ENCODE measurements at places on chromosomes 3 and 15.

DNA sequence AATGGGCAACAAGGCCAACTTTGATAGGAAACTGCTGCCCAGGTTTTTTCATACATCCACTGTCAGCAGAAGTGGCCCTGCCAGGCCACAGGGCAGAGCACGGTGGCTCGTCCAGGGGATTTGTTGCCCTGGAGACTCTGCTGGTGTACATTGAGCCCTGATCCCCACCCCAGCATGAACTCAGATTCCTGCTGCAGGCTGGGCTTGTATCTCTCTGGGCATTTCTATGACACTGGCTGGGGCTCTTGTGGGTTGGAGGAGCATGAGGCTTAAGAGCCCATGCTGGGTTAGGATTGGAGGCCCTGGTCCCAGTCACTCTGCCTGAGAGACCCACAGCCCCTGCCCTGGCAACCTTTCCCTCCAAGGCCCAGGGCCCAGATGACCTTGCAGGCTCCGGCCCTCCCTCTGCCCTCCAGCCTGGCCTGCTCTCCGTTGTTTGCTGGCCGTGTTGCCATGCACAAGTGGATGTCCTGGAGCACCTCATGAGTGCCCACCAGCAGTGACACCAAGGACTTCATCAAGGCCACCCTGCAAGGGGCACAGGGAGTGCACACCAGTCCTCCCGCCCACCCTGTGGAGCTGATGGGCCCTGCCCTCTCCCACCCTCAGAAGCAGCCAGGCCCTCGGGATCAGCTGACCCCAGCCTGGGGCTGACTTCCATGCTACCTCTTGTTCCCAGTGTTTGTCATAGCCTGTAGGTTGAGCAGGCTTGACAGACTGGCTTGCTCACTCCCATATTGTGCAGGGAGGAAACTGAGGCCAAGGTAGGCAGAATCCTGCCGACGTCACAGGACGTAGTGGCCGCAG, 58.2 kb downstream of the ZNF445 start:
- no peak for DNase-seq

DNA sequence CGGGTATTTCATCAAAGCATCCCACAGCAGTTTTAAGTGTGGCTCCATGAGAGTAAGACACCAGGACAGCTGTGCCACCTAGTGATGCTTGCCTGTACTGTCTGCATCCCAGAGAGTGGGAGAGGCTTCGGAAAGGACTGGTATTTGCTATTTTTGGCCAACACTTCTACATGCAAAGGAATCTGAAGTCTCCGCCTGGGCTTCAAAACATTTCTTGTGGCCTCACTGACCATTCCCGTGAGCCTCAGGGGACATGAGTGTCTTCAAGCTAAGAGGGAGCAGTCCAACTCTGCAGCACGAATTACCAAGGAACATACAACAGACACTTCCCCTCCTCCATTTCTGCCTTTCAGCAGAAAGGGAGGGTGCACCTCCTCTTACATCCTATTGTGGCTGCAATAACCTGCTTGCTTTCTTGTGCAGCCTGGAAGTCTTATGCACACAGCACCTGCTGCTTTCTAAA, 177.5 kb downstream of the RORA start:
- no peak for DNase-seq

DNA sequence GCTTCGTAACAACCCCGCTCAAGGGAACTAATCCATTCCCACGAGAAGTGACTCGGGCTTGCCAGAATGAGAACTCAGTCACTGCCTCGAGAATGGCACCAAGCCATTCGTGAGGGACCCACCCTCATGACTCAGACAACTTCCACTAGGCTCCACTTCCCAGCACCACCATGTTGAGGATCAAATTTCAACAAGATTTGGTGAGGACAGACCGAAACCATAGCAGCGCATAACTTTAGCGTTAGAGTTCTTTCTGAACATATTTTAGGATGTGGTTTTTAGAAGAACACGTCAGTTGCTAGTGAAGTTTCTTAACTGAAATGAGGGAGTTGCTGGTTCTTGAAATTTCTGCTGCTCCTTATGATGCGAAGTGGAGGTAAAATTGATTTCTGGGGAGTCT, 13.5 kb downstream of the PTPRG start:
- DNase-seq, result no peak

DNA sequence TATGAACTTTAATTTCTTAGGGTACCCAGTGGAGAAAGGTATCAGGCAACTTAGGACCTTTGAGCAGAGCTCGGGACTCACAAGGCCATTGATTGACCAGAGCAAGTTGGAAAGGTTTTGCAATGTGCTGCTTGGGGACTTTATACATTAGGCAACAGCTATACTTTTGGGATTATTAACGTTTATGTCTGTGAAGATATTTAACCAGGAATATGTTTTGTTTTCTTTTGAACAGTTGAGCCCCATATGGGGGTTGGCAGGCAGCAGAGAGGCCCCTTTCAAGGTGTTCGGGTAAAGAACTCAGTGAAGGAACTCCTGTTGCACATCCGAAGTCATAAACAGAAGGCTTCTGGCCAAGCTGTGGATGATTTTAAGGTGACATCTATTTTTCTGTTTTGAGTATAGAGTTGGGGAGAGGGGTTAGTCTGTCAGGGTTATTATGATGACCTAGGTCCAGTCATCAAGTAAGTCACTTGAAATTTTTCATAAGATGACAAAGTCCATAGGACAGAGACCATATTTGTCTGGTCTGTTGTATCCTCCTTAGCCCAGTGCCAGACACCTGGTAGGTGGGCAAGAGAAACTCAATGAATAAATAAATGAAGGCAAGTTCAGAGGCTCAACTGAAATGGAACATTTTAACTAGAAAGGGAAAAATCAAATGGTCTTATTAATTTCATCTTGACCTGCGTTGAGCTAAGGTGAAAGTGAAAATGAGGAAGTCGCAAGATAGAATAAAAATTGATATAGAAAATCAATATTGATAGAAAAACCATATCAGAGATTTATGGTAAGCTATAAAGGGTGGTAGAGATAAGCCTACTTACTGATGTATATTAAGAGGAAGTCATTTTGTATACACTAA, 2.8 kb downstream of the NFKBIZ start:
- DNase-seq, result no peak

GRCh38 chr15:73382115-73382514, 13.4 kb upstream of the HCN4 start:
- DNase-seq, result no peak

DNA sequence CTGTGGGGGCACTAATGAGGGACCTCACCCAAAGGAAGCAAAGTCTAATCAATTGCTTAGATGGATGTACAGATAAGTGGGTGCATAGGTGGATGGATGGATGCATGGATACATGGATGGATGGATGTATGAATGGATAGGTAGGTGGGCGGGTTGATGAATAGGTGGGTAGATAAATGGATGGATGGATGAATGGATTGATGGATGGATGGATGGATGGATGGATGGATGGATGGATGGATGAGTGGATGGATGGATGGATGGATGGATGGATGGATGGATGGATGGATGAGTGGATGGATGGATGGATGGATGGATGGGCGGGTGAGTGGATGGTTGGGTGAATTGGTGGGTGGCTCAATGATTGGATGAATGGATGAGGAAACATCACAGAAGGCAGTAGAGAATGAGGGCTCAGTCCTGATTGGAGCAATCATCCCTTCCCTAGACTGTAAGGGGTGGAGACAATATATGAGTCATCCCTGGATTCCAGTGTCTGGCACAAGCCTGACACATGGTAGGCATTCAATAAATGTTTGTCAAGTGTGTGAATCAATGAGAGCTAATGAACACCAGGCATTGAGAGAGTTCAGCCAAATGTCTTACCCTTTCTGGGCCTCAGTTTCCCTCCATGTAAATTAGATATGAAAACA, 40.4 kb upstream of the PXYLP1 start:
- no peak for DNase-seq

GRCh38 chr3:189947068-189947467, 173.6 kb downstream of the P3H2 start:
- DNase-seq, result no peak

- DNase-seq, result no peak
Measured at GRCh38 chr15:50624616-50625168, 61.9 kb downstream of the TRPM7 start.

- DNase-seq, result no peak
Measured at GRCh38 chr3:30843877-30844276, 50.6 kb downstream of the GADL1 start.

- DNase-seq, result no peak
Measured at GRCh38 chr3:139797724-139798343, 120.1 kb upstream of the NMNAT3 start.

- no peak for DNase-seq
Measured at GRCh38 chr15:100663086-100663914, 60.9 kb downstream of the ASB7 start.

DNA sequence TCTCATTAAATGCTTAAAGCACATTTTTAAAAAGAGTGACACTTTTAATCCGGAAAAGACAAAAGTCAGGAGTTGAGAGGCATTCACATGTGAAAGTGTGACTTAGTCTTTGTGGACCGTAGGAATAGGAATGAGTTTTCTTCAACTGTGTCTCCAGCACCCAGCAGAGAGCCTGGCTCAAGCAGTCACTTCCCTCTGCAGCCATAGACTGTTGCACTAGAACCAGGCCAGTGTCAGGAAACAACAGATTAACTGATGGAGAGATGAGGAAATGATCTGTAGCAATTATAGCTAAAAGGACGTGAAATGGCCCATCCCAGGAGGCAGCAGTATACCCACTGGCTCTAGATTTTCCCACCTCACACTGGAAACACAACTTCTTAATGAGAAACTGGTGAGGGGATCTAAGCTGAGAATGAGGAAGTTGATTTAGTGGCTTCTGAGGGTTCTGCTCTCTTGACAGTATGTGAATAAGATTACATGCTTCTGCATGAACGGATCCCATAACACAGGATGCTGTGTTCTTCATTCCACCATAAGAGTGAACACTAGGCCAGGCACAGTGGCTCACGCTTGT, 19.8 kb downstream of the CFAP92 start:
- no peak for DNase-seq

- DNase-seq, result no peak
Measured at GRCh38 chr3:159130108-159130507, 328.3 kb downstream of the MFSD1 start.

GRCh38 chr3:194907811-194908210, 222.1 kb downstream of the FAM43A start:
- DNase-seq, result no peak

GRCh38 chr15:58145606-58146005, 7.4 kb downstream of the AQP9 start:
- DNase-seq, result no peak

- no peak for DNase-seq
Measured at GRCh38 chr15:75030023-75030413, 6.6 kb downstream of the PPCDC start.
